ENCODE measurements at places on chromosomes 13 and 19.

GRCh38 chr13:67763984-67764383 lies 533.8 kb upstream of the PCDH9 start:
- no peak for DNase-seq

DNA sequence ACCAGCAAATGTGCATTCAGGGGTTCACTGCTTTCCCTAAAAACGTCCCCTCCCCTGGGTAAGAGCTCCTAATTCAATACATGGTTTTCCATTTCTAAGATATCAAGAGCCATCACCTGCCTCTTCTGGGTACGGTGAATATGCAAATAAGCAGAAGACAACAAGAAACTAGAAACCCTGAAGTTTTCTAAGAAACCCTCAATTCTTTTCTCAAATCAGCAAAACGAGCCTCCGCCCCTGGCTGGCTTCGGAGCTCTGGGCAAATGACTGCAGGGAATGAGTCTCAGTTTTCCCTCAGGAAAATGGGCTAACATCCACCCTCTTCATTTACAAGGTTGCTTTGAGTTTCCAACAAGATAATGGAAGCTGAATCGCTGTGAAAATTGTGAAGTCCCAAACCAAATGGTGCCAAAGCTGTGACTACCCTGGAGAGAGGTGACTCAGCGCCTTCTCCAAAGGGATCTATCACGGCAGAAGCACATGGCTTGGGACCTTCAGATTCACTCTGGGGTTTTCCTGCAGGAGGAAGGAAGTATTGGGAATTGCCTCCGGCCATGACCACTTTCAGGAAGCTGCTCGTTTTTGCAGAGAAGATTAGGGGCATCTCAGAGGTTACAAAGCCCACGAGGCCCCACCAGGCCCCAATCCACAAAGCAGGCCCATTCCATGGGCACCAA lies 26.6 kb downstream of the KLF2 start:
- DNase-seq: no peak

DNA sequence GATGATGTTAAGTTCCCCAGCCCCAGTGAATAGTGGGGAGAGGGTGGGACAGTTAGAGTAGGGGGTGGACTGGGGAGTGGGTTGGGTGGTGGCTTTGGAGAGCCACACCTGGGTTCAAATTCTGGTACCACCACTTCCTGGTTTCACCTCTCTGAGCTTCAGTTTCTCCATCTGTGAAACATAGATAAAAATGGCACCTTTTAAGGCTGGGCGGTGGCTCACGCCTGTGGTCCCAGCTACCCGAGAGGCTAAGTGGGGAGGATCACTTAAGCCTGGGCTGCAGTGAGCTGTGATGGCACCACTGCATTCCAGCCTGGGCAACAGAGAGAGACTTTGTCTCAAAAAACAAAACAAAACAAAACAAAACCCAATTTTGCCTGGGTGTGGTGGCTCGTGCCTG lies 5.9 kb downstream of the VAV1 start:
- DNase-seq: no peak

- peak; percentile 39 for DNase-seq
Measured at GRCh38 chr19:7862413-7862951, 11.7 kb downstream of the PRR36 start.

DNA sequence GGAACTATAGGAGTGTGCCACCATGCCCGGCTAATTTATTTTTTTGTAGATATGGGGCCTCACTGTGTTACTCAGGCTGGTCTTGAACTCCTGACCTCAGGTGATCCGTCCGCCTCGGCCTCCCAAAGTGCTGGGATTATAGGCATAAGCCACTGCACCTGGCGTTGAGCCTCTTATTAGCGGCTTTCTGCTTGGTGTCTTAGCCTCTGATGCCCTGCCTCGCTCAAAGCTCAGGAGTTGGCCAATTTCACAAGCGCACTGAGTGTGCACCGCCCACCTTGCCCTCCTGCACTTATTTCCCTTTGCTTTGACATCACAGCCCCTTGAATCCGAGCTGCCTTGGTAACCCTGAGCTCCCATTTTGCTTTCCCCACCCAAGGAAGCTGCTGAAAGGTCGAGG lies 10.1 kb downstream of the YIPF2 start:
- DNase-seq: no peak
